HuH-7 (cell line): ENCODE measurements at places on chromosomes 3 and 15.

DNA sequence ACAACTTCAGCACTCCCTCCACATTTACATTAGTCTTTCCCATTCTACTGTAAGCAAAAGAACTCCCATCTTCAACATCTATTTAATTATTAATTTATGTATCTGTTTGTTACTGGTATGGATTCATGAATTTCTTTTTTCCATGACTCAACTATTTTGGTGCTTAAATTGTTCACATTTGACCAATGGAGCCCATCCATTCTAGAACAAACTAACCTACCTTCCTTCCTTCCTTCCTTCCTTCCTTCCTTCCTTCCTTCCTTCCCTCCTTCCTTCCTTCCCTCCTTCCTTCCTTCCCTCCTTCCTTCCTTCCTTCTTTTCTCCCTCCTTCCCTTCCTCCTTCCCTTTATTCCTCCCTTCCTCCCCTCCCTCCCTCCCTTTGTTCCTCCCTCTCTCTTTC is 16.8 kb upstream of the MBNL1 start:
- DNase-seq = no peak

GRCh38 chr3:37453393-37454389 is 279.3 kb upstream of the LRRFIP2 start:
- peak; percentile 64 for DNase-seq

- no peak for DNase-seq
Observed at GRCh38 chr3:107542665-107543064, 19.9 kb downstream of the BBX start.

DNA sequence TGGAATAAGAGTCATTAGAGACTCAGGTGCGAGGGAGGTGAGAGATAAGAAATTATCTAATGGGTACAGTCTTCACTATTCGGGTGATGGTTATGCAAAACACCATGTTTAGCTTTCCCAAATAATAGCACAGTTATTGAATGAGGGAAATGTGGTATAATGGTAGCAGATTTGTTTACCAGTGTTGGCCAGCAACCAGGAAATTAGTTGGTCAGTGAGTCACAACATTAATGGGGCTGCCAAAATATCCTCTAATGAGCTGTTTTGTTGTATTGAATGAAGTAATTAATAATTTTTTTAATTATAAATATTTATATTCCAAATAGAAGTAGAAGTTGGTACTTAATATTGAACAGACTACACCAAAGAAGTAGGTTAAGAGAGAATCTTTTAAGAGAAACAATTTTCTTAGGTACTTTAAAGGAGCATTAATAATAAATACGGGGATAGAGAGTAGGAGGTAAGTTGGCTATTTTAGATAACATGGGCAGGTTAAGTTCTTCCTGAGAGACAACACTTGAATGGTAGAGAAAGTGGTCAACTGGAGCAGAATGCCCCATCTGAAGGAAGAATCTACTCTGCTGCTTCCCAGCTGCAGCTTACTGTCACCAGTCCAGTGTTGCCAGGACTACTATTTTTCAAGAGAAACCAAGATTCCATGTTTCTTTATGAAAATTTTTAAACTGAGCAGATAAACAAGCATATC is 218.8 kb downstream of the UBE2E2 start:
- no peak for DNase-seq

- no peak for DNase-seq
Observed at GRCh38 chr3:30146978-30147377, 459.4 kb upstream of the TGFBR2 start.

DNA sequence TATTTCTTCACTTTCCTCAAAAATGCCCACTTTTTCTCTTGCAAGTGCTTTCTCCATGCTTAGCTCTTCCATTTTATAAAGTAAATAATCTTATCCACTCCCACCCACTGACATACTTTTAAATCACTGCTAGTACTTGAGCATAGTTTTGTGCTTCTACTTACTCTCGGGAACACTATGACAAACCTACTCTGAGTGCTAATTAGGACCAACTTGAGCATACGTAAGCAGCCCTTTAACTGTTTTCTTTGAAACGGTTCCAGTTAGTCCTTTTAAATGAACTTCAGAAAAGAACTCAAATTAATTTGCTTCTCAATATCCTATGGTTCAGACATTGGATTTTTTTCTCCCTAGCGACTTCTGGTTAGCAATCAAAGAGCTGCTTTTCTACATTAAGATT is 280.0 kb upstream of the SOX2 start:
- no peak for DNase-seq

DNA sequence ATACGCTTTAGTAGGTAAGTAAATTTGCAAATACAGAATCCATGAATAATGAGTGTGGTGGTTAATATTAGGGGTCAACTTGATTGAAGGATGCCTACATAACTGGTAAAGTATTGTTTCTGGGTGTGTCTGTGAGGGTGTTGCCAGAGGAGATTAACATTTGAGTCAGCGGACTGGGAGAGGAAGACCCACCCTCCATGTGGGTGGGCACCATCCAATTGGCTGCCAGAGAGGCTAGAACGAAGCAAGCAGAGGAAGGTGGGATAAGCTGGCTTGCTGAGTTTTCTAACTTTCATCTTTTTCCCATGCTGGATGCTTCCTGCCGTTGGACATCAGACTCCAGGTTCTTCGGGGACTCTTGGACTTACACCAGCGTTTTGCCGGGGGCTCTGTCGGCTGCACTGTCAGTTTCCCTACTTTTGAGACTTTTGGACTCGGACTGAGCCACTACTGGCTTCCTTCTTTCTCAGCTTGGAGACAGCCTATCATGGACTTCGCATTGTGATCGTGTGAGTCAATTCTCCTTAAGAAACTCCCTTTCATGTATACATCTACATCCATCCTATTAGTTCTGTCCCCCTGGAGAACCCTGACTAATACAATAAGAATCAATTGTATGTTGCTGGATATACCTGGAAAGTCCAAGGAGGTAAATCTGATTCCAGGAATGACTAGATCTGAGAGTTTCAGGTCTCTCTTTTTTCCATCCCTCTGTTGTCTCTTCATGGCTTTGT is 25.8 kb upstream of the NEDD4 start:
- DNase-seq = no peak

GRCh38 chr15:27057904-27058645 is 87.1 kb downstream of the GABRG3 start:
- no peak for DNase-seq

- no peak for DNase-seq
Observed at GRCh38 chr3:104198131-104198530, 1168.6 kb upstream of the ALCAM start.

GRCh38 chr15:101318839-101319238 is 23.8 kb upstream of the SNRPA1 start:
- no peak for DNase-seq

DNA sequence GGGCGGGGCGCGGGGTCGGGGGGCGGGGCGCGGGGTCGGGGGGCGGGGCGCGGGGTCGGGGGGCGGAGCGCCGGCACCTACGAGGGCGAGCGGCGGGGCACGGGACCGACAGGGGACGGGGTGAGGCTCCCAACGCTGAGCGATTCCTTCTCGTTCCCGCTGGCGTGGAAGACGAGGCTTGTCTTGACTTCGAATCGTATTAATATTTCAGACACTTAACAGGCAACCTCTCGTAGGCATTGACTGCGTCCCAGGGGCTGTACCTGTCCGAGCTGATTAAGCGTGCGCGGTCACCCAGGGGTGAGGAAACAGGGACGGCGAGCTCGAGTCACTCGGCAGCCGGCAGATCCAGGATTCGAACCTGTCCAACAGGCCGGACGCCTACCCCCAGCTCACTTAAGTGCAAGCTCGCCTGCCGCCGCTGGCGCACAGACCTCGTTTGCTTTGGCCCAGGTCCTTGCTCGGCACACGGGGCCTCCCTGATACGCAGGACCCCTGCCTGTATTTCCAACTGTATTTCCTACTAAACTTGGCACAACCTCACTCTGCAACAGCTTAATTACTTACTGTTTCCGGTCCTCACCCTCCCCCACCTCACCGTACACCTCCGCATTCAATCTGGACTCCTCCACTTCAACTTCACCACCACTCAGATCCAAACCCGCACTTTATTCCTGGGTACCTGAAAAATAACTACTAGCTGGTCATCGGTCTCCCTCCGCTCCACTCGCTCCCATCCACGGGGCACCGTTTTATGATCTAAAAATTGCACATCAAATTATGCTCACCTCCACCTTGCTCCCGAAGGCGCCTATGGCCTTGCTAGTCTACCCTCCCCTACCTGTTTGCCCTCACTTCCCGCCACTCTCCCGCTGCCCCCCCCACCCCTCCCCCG is 722 bp upstream of the ZXDC start:
- DNase-seq = peak; percentile 86

DNA sequence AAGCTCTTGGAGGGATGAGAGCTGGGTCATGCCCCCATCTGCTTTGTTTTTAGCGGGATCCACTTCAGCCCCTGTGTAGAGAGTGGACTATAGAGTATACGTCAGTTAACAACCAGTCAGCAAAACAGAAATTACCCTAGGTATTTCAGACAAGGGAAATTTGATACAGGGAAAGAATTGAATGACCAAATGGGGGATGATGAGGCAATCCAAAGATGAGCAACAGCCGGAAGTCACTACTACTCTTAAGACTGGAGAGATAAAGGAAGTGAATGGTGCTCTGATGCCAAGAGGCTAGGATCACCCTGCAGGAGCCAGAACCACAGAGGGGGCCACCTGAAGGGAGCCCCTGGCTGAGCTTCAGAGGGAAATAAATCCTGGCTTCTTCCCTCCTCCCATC is 1.7 kb upstream of the GPR62 start:
- no peak for DNase-seq

- DNase-seq = no peak
Observed at GRCh38 chr3:67788396-67788795, 134.0 kb upstream of the SUCLG2 start.

DNA sequence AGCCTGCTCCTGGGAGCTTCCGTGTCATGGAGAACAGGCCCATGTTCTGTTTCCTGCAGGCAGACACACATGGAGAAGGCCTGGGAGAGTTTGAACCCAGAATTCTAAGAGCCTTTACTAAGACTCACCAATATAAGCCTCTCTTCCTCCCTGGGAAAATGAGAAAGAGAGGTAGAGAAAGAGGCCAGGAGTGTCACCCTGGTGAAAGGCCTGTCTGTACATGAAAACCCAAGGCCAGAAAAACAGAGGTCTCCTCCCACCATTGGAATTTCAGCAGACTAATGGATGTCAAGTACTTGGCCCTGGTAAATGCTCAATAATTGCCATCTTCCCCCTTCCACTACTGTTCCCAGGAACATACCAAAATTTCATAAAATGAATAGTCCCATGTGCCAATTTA is 117.6 kb downstream of the TOP2B start:
- no peak for DNase-seq

DNA sequence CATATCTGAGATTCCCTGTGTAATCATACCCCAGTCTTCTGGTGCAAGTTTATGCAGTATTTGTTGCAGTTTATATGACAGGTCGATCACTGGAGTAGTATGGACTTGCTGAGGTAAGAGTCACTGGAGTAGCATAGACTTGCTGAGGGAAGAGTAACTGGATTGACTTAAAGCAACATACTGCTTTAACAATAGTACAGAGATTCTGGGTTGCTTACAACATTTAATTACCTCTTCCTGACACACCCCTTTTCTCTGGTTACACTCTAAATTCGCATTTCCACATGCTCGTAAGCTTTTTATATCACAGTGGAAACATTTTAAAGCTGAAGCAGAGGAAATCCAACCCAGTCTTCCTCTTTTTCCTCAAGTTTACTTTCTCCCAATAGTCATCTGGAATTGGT is 11.8 kb downstream of the AAGAB start:
- no peak for DNase-seq

DNA sequence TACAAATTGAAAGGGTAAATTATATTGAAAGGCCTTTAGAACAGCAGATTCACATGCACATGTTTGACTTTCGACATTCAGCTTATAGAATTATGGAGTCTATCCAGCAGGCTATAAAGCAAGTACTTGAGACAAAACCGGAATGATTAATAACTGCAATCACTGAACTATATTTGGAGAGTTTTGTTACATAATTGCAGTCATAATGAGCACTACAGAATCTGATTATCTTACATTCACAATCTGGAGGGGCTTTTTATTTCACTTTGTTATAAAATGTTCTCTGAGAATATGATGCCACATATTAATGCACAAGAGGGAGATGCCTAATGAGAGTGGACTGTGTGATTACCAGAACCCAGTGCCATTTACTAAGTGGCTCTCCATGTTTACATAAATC is 64.3 kb downstream of the NSUN3 start:
- DNase-seq = no peak

- DNase-seq = no peak
Observed at GRCh38 chr3:136136454-136136853, 59.7 kb downstream of the MSL2 start.

GRCh38 chr3:135792174-135792573 is 173.4 kb upstream of the PPP2R3A start:
- no peak for DNase-seq

DNA sequence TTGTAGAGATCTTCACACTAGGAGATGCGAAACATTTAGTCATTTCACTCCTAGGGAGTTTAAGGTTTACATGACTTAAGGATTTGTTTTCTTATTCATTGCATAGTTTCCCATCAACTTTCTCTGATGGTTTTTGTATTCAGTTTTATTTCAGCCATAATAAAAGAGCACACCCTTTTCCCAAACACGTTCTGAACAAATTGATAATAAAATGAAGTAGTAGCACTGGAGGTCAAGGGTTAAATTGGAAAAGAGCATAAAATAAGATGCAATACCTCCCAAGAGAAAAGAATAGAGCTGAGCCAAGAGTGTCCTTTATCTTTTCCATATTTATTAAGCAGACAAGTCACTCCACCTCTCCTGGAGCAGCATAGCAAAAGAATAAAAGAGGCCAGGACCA is 104.9 kb downstream of the SYNPR start:
- no peak for DNase-seq

DNA sequence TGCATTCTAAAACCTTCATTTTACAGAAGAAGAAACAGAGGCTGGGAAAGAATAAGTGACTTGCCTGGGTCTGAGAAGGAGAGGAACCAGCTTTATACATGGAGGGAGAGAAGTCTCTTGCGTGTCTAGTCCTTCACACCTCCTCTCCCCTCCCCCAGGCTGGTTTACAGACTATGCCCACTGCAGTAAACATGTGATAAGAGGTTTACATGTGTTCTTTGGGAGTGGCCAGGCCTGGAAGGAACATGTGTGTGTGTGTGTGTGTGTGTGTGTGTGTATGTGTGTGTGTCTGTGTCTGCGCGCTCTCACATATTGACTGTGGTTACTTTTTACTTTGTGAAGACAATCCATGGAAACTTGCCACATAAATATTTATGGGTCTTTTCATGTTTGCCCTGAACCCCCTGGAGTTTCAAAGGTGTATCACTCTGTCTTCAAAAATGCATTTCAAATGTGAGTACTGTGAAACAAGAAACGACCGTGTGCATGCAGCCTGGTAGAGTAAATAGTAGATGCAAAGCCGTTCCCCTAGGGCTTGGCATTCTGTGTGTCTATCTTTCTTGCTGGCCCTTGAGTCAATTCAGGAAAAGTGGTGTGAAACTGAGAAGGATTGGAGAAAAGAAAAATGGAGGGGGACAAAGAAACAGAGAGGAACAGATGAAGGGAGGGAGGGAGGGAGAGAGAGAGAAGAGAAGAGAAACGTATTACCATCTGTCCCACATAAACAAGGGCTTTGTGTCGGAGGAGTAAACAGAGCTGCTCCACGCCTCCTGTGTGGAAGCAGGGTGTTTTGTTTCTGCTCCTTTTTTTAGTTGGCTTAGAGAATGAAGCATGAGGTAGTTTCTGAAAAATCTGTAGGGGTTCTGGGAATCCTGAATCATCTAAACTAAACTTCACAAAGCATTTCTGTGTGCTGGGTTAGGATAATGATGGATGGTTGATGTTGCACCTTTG is 51.7 kb downstream of the CLDN11 start:
- no peak for DNase-seq
